Stimulated activated CD8-positive, alpha-beta memory T cell treated with anti-CD3 and anti-CD28 coated beads, Interleukin-15, amount 100 ng/mL, for 24 hours (primary cell): ENCODE measurements at places on chromosomes 6 and 20.

GRCh38 chr6:155444120-155444917 is 11.3 kb downstream of the NOX3 start:
- no peak for DNase-seq

DNA sequence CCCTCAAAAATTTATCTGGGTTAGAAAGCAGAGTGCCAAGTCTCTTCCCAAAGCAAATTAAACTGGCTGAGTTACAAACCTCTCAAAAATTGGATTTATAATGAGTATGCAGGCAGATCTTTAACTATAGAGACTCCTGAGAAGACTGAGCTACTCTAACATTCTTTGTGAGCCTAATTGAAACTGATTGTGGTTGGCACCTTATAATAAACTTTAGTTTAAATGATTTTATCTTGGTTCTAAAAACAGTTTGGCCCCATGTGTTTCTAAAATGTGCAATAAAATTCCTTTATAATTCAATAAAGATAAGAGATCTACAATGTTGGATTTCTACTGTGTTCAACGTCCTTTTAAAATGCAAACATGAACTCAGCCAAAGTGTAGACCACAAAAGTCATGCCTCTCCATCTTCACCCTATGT is 480.2 kb upstream of the RNF217 start:
- no peak for DNase-seq

GRCh38 chr20:63452341-63452740 is 20.1 kb downstream of the KCNQ2 start:
- DNase-seq, result no peak

DNA sequence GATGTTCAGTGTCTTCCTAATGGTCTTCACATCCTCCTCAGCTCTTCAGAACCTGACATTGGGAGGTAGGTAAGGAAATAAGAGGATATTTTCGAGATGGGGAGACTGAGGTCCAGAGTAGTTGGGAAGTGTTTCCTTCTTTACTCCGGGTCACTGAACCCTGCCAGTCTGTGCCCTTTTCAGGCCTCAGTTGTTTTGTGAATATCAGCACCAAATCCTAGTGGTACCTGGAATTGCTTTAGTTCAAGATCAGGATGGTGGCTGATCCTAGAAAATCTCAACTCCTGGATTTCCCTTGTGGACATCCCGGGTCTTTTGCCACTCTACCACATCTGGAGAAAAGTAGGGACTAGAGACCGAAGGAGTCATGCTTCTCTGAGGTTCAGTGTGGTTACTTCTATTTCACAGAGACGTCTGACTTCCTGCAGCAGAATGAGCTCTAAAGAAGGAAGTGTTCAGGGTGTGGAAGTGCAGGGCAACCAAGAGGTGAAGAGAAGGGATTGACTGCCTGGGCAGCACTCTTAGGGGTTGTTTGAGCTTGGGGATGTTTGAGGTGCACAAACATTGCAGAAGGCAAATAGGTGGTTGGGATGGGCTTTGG is 995 bp downstream of the STK4 start:
- DNase-seq, result no peak

- no peak for DNase-seq
These were observed 404.1 kb upstream of the ID4 start for GRCh38 chr6:19432966-19433498.

DNA sequence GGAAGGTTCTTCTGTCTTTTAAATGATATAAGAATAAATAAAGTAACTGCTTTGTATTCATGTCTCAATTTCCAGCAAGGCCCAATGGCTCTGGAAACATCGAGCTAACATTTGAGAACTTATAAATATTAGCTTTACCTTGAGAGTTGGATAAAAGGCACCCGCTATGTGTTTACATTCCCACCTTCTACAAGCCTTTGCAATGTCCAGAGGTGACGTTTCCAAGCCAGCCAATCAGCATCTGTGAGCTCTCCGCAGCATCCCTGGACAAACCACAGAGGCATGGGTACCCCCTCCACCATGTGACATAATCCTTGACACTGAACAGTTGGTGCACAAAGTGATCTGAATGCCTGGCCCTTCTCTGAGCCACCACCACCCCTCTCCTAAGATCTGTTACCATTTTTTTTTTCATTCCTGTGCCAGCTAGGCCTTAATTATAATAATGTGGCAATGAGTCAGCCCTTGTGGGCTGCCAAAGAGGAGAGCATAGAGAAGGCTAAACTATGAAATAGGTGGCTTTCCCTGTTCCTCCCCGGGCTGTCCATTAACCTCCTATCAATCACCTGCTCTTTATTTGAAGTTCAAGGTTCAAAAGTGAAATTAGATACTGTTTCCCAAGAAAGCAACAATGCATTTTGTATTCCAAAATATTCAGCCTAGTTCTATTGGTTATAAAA is 4.1 kb downstream of the CBLN4 start:
- DNase-seq, result no peak

GRCh38 chr20:8583566-8584043 is 451.5 kb downstream of the PLCB1 start:
- no peak for DNase-seq

DNA sequence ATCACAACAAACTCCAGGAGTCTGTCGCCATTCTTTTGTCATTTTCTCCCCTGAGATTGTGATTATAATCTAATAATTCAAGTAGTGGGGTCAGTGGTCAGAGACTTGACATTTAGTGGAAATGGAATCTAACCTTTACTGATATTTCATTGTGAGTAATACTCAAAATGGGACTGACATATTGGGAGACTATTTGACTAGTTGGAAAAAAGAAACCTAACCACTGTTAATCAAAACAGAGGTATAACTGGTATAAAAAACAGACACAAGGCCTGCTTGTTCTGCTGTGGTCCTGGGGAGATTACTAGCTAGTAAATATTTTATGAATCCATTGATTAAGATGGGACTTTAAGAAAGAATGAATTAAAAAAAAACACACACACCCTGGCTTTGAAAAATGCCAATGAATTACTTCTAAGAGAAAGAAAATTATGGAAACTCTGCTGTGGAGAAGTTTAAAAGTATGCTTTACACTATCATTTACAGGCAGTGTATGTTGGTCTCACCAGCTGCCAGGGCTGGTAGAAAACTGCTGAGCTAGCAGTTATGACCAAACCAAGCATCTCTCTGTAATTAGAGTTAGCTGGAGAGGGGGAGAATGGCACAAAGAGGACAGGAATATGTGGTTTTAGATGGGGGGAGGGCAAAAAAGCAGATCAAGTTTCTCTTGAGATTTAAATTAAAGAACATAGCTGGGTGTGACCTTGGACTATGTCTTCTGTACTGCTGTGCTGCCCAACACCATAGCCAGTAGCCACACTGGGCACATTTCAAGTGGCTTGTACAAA is 103.7 kb downstream of the FYN start:
- no peak for DNase-seq

DNA sequence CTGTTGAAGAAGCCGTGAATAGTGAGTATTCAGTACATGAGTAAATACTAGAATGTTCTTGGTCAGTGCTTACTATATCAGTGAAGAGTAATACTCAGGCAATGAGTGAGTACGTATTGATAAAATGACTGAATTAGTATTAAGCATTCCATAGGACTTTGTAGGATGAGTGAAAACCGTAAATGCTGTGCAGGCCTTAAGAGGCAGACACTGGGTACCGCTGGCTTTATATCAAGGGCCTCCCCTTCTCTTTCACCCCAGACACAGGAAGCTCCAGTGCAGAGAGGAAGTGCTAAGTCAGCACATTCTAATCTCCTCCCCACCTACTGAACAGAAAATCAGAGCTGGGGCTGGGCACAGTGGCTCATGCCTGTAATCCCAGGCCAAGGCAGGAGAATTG is 24.2 kb downstream of the POFUT1 start:
- DNase-seq, result no peak

- DNase-seq, result no peak
These were observed 1123.5 kb upstream of the MAP3K7 start for GRCh38 chr6:91710342-91710741.

DNA sequence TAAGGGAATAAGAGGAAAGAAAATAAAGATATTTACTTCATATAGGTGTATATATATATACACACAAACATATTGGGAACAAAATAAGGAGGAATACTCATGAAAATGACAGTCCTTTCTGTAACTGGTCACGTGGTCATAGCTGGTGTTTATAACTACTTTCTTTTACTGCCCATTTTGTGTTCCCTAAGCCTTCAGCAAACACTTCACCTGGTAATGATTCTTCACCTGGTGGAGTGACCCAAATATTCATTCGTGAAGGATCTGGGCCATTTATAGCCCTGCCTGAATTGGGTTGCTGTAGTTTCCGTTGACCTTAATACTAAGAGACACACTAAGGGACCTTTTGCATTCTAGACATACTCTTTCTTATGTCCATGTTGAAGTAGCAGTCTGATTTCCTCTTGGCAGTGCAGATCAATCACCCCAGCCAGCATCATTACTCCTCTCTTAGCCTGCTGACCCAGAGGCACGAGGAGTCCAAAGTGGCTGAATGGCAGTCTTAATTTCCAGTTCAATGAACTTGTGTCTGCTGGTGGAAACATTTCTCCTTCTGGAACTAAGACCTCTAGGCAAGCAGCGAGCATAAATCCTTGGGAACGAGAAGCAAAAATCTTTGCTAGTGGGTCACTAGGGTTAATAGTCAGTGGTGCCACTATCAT is 39.9 kb upstream of the IYD start:
- no peak for DNase-seq

DNA sequence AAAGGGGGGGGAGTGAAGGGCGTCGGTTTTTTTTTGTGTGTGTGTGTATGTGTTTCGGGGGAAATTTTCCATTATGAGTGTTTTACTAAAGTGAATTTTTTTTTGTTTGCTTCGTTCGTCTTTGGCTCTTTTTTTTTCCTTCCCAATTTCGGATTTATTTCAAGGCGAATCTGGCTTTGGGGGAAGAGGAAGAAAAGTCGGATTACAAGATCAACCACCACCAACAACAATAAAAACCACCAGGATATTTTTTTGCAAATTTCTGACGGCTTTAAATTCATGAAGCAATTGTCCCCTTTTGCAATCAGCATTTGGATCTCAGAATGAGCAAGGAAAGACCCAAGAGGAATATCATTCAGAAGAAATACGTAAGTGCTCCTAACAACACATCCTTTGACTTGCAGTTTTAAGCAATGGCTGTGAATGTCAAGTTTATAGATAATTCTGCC is 372 bp downstream of the JARID2 start:
- no peak for DNase-seq

DNA sequence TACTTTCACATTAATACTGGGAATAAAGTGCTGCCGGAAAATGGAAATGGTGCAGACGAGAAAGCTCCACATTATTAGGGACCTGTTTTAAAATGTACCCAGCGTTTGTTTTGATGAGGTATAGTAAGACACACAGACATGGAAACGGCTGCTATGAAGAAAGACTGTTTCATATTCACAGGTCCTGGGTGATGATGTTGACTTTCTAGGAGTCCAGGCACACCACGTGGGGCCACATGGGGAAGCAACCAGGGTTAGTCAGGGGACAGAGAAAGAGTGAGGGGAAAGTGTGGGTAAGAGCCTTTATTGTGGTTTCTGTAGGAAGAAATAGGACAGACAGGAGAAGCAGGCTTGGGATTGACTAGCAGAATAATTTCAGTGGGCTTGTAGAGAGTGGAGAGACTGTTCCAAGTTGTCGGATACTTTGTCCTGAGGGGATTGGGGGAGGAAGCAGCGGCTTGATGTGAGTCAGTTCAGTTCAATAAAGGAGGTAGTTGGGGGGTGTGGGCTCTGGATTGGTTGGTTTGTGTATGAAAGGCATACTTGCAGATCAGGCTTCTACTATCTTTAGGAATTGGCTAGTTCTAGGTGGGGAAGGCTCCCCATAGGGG is 112.0 kb upstream of the MCHR2 start:
- DNase-seq, result no peak

GRCh38 chr20:4740774-4741431 is 19.2 kb downstream of the PRND start:
- peak; percentile 47 for DNase-seq

DNA sequence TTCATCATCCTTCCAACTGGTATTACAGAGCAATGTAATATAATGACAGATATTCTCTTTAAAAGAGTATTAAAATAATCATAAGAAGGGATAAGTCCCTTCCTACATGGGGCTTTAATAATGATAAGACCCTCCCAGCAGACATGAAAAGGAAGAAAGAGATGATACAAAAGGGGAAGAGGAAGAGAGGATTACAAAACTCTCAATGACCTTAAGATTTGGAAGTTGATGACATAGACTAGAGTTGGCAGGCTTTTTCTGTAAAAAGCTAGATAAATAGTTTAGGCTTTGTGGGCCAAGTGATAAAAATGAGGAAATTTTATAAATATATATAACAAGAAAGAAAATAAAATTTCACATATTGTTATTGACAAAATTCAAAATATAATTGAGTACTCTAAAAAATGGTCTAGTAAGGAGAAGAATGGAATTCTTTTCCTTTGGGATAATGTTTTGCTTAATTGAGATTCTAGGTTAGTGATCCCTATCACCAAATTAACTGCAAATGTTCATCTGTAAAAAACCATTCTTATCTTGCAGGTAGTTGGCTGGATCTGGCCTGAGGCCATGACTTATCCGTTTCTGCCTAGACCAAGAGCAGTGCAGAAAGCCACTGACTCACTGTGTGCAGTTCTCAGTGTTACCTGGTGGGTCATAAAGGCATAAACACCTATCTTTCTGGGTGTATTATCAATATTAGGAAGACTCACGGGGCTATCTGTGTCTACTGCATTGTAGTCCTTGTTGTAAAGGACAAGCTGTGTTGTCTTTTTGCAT is 11.0 kb downstream of the RIPOR2 start:
- no peak for DNase-seq

- no peak for DNase-seq
These were observed 598 bp upstream of the SOX4 start for GRCh38 chr6:21592953-21593352.

- no peak for DNase-seq
These were observed 174.8 kb downstream of the DOK5 start for GRCh38 chr20:54650052-54650719.

DNA sequence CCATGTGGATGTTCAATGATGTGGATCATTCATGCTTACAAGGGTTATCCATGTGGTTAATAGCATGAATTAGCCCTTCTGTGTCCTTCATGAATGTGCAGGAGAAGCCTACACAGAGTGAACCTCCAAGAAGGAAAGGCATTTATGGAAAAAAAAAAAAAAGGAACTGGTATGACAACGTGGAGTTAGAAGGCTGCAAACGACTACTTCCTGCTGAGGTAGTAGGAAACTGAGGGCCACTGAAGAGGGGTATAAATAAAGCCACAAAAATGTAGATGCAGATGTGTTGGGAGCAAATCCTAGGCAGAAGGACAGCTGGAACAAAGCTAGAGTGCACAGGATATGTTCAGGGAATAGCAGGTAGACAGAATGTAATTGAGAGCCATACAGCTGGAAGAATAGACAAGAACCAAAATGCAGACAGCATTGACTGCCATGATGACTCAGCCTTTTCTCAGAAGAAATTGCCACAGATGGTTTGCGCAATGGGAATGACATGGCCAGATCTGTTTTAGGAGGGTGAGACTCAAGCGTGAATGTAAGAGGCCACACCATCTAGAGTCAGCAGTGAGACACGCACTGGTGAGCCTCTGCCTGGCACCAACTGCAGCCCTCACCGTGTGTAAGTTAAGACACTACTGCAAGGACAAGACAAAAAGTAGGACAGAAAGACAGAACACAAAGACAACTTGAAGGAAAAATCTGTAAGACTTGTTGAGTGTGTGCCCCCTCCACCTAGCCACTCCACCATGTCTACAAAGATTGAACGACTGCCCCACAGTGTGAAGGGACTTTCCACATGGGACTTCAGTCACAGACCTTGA is 79.8 kb downstream of the KIF13A start:
- DNase-seq, result no peak

GRCh38 chr6:26365633-26365995 is 616 bp downstream of the BTN3A2 start:
- DNase-seq, result no peak
